Mesangial cell (primary cell): ENCODE measurements at places on chromosomes 5 and 9. TPM values are rescaled to one million over a fixed set of nuclear protein-coding genes. Genes with fewer than 3 reads are reported as not detected.

EMB gene
- 4.9 and 12.4 TPM in 2 replicates for total RNA-seq

SHOC1 gene
- total RNA-seq, result not detected in 2 replicates

ATP6V1G1 gene
- 84.6 and 108 TPM in 2 replicates for total RNA-seq

NRARP gene
- total RNA-seq, result 0.38 and 1.8 TPM in 2 replicates

PCDHGA4 gene
- total RNA-seq, result 0.33 and 2.2 TPM in 2 replicates

CKMT2 gene
- not detected in 2 replicates for total RNA-seq

CYLC2 gene
- not detected in 2 replicates for total RNA-seq

DOCK8 gene
- total RNA-seq, result 0.49 and 2.8 TPM in 2 replicates

IL3 gene
- not detected in 2 replicates for total RNA-seq
